B cell (primary cell): ENCODE measurements at places on chromosomes 13 and 19. TPM values are rescaled to one million over a fixed set of nuclear protein-coding genes. Genes with fewer than 3 reads are reported as not detected.

Gene AMER2
- total RNA-seq: not detected in 2 replicates

Gene MTRF1
- 29.8 and 36.0 TPM in 2 replicates for total RNA-seq

Gene CERS1
- not detected in 2 replicates for total RNA-seq

Gene NAT14
- 10.7 and 12.6 TPM in 2 replicates for total RNA-seq

Gene KLK3
- total RNA-seq: not detected in 2 replicates

Gene PLIN4
- 0.05 and 0.07 TPM in 2 replicates for total RNA-seq

DNA sequence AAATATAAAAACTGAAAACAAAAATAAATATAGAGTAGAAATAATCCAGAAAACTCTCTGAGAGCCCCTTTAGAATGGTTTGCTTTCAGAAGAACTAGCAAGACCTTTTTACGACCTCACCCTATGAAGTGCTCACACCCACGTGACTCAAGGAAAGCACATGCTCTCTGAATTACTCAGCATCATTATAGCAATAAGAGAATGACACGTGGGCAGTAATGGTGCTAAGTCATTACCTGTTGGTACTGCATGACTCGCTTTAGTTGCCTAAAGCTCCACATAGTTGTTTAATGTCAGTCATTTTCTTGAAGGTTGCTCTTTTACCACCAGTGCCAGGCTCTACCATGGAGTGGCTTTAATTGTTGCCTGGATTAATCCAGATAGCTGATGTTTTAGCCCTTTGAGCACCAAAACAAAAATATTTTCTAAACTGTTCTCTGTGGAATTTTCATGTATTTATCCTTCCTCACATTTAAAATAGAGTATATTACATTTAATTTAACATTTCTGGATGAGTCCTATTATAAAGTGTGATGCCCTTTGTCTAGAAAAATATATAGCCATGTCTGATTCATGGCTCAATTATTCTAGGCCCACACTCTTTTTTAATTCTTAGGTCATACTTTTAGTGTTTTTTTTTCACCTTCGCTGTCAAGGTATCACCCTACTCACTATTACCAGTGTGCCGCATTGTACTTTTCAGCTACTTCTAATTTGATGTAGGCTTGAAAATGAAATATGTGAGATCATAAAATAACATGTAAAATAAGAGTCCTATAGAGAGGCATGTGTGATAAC is 56.8 kb downstream of the THSD1 start:
- H3K36me3 ChIP-seq: no peaks in the 10 kb centered on the region
- no peak overlapping the region for H3K27ac ChIP-seq
- H3K4me1 ChIP-seq: no peaks in the 10 kb centered on the region
- no peak overlapping the region for H3K4me3 ChIP-seq
- H3K27me3 ChIP-seq: no peaks in the 10 kb centered on the region

- no peaks in the 10 kb centered on the region for H3K36me3 ChIP-seq
- DNase-seq: no peak
- no peaks in the 10 kb centered on the region for H3K27me3 ChIP-seq
- H3K27ac ChIP-seq: no peak overlapping the region
Measured at GRCh38 chr13:85582890-85583289, 216.3 kb downstream of the SLITRK6 start.

- H3K27me3 ChIP-seq: no peaks in the 10 kb centered on the region
- DNase-seq: no peak
- no peaks in the 10 kb centered on the region for H3K4me1 ChIP-seq
- no peaks in the 10 kb centered on the region for H3K36me3 ChIP-seq
- H3K27ac ChIP-seq: no peak overlapping the region
Measured at GRCh38 chr13:42745655-42746054, 35.7 kb upstream of the FAM216B start.

DNA sequence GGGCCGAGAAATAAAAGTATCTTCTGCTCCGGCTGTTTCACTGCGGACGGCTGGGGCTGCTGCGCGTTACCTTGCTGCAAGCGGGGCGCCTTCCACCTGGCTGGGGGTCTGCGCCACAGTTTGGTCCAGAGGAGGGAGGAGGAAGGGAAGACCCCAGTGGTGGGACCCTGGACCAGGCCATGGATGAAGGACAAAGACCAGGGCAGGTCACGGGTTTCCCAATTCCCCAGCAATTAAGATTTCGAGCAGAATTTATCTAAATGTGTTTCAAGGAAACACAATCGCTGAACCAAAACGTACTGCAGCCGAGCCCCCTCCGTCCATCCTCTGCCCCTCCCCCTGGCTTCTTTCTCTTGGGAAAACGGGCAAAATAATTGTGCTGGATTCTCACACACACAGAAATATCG is 2.9 kb downstream of the SOX1 start:
- H3K36me3 ChIP-seq: no peaks in the 10 kb centered on the region
- H3K4me1 ChIP-seq: peaks cover 6% of the 10 kb centered on the region
- DNase-seq: no peak
- H3K4me3 ChIP-seq: no peak overlapping the region
- H3K27ac ChIP-seq: no peak overlapping the region
- H3K27me3 ChIP-seq: peaks cover 65% of the 10 kb centered on the region

GRCh38 chr13:27463500-27463899 is 13.1 kb upstream of the MTIF3 start:
- DNase-seq: no peak
- no peak overlapping the region for H3K27ac ChIP-seq
- H3K27me3 ChIP-seq: no peaks in the 10 kb centered on the region
- H3K4me1 ChIP-seq: peaks cover 6% of the 10 kb centered on the region
- H3K4me3 ChIP-seq: no peak overlapping the region

DNA sequence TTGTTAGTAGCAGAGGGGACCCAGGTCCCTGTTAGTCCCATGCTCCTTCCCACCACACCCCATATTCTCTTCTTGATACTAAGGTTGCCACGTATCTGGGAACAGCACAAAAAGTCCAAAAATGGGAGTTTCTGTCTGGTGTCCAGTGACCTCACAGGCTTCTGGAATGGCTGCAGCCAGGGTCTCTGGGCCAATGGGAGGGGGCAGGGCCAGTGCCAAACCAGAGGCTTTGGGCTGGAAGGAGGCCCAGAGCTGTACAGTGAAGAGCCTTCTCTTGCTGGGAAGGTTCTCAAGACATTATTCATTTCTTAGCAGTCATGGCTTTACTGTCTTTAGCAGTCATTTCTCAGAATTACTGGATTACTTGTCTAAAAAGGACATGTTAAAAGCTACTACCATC is 119.2 kb downstream of the FRY start:
- no peak overlapping the region for H3K27ac ChIP-seq
- H3K4me1 ChIP-seq: no peaks in the 10 kb centered on the region

DNA sequence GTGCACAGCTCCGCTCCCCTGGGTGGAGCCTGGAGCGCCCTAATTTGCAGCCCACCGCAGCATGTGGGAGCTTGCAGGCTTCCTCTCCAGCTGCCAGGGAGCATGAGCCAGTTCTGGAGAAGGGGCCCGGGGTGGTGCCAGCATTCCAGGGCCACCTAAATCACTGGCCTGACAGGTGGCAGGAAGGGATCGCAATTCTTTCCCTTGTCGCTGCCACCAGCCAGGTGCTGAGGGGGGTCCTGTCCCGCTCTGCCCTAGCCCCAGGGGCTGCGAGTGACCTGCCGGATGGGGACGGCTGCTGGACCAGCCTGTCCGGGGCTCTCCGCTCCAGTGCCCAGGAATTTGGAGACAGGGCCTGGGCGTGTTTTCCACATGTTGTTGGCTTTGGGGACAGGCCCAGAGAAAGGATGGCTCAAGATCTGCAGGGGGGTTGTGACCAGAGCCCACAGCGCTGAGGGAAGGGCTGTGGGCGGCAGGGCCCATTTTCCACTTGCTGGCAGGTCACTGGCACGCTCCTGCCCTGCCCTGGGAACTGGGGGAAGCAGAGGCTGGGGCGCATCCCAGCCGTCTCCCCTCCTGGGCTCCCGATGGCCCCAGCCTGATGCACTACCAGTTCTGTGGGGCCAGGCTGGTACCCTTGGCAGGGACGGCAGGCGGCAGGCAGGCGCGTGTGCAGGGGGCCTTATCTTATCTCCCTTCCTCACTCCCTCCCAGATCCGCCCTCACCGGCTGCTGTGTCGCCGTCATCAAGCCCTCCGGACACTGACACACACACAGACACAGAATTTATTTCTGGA is 9.5 kb downstream of the NDUFA11 start:
- peaks cover 4% of the 10 kb centered on the region for H3K4me1 ChIP-seq
- no peak for DNase-seq
- no peak overlapping the region for H3K4me3 ChIP-seq
- peaks cover 9% of the 10 kb centered on the region for H3K36me3 ChIP-seq

GRCh38 chr19:13530720-13531119 is 24.4 kb upstream of the CACNA1A start:
- H3K4me1 ChIP-seq: no peaks in the 10 kb centered on the region
- DNase-seq: no peak
- no peaks in the 10 kb centered on the region for H3K36me3 ChIP-seq
- no peak overlapping the region for H3K27ac ChIP-seq
- H3K4me3 ChIP-seq: no peak overlapping the region

GRCh38 chr13:100512422-100512821 is 76.2 kb downstream of the GGACT start:
- no peaks in the 10 kb centered on the region for H3K4me1 ChIP-seq
- no peaks in the 10 kb centered on the region for H3K36me3 ChIP-seq
- no peaks in the 10 kb centered on the region for H3K27me3 ChIP-seq
- no peak overlapping the region for H3K27ac ChIP-seq
- no peak overlapping the region for H3K4me3 ChIP-seq

DNA sequence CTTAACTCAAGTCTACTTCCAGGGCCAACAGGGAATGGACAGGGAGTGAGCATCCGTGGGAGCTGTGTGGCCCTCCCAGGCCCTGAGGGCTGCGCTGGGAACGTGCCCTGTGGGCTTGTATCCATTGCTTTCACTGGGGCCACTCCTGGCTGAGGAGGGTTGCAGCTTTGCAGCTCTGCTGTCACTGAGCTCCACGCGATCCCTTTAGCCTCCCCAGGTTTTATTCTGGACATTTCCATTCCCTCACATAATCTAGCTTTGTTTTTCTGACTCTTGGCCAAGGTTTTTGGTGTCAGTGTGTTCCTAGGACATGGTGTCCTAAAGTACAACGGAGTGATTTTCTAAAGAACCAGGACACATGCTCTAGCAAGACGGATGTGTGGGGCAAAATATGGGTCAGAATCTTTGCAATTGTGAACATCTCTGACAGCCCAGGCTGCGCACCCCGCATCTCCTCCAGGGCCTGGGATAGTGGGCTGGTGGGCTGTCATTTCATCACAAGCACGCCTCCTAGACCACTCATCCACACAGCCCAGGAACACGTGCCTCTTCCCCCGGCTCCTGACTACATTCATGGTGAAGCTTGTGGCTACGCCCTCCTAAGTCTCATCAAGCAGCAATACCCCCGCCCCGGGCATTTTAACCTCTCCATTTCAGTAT is 28.0 kb downstream of the GGACT start:
- no peaks in the 10 kb centered on the region for H3K36me3 ChIP-seq
- H3K27me3 ChIP-seq: no peaks in the 10 kb centered on the region
- DNase-seq: no peak
- H3K4me3 ChIP-seq: no peak overlapping the region

DNA sequence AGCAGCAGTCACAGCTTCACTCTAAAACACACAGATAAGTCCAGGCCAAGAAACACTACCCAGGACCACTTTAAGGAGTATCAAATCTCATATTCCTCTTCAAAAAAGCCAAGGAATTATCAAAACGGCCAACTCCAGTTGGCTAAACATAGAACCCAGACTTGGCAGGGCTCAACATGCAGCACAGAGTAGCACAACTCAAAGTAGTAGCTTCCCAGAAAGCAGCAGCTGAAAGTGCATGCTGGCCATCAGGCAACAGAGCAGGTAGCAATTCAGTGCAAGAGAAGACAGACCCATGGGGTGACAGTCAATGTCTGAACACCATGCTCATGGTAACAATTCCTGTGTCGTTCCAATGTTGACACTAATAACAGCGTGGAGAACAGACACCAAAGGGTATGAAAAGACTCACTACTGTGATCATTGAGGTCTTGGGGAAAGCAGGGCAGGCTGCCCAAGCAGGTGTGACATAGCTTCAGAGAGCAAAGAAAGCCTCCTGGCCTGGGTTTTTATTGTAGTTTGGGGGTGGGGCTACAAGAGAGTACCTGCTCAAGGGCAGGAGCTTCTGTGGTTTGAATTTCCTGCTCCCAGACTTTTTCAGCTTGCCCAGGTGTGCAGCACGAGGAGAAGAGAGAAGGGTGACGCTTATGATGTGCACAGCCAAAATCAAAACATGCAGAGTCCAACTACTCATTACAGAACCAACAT is 6.2 kb downstream of the ZNF709 start:
- no peaks in the 10 kb centered on the region for H3K27me3 ChIP-seq
- H3K27ac ChIP-seq: no peak overlapping the region
- DNase-seq: no peak
- peaks cover 28% of the 10 kb centered on the region for H3K4me1 ChIP-seq

GRCh38 chr13:73073050-73073449 is 14.2 kb downstream of the KLF5 start:
- H3K4me1 ChIP-seq: no peaks in the 10 kb centered on the region
- DNase-seq: no peak
- no peak overlapping the region for H3K27ac ChIP-seq
- H3K4me3 ChIP-seq: no peak overlapping the region
- H3K27me3 ChIP-seq: no peaks in the 10 kb centered on the region

DNA sequence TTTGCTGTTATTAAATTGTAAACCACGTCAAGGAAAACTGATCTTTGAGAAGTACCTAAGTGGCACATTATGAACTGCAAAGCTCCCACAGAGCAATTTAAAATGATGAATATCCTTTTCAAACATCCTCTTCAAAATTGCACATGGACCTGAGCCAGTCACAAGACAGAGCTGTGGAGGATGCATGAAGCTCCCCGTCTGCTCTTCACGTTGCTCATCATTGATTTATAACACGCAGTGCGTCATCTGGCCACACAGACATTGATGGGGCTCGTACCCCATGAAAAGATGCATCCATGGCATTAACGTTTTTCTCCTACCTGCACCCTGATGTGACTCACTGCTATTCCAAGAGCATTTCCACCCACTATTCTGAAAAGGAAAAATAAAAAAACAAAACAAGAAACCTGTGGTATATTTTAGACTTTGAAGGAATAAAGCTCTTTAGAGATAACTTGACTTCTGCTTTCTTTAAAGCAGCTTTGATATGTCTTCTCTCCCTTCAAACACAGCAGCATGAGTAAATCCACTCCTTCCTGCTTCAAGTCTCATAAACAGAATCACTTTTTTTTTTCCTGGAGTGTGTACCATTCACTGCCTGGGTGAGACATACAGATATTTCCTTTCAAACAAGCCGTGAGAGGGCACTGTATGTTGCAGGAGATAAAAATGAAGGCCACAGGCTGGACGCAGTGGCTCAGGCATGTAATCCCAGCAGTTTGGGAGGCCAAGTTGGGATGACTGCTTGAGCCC is 7.2 kb upstream of the SERTM1 start:
- no peaks in the 10 kb centered on the region for H3K36me3 ChIP-seq
- H3K4me3 ChIP-seq: no peak overlapping the region
- H3K27ac ChIP-seq: no peak overlapping the region
- H3K4me1 ChIP-seq: no peaks in the 10 kb centered on the region
- no peak for DNase-seq
- no peaks in the 10 kb centered on the region for H3K27me3 ChIP-seq
